ENCODE measurements at places on chromosomes 5 and 9. TPM values are rescaled to one million over a fixed set of nuclear protein-coding genes. Genes with fewer than 3 reads are reported as not detected.

The EQTN gene
- total RNA-seq: not detected

DNA sequence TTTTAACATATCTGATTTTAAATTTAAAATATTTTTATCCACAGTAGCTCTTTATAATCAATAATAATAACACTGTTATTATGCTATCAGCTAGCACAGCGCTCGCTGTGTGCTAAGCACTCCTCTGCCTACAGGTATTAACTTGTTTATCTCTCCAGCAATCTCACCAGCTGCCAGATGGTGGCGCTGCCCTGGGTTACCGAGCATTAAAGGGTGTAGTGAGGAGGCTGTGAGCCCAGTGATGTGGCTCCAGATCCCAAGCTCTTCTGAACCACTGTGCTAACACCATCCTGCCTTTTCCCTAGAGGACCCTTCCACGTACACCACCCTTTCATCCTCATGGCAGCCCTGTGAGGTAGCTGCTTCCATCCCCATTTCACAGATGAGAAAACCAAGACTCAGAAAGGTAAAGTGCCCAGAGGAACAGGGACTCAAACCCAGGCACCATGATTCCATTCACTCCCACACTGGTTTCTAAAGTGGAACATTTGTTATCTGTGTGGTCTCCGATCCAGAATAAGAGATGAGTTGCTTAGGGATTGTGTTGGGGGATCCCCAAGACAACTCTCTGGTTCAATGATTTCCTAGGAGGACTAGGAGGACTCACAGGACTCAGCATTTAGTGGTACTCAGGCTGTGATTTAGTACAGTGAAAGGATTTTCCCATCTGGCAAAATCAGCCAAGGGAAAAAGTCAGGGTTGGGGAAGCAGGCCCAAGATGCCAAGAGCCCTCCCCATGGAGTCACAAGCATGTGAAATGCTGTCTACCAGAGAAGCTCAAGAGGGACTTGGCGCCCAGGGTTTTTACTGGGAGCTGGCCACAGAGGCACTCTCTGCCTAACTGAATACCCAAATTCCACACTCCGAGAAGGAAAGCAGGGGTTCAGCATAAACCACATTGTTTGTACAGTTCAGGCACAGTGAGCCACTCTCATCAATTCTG lies 7.0 kb downstream of the IGFBPL1 start:
- DNase-seq: no peak

The NACC2 gene
- 37.0 TPM for total RNA-seq

The PCDHB11 gene
- total RNA-seq: 0.81 TPM

DNA sequence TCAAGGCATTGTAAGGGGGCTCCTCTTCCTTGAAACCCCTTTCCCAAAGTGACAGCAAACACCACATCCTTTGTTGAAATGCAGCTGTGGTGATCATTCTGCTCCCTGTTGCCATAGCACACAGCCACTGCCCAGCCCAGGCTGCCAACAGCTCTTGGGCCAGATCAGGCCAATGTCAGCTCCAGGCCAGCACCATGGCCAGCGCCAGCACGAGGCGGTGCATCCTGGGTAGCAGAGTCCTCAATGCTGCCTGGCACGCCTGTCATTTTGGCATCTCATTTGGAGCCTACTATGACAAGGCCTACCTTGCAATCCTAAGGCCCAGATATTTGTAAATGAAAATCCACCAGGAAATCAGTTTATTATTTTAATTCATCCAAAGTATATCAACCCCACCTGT lies 390.6 kb downstream of the DNAH5 start:
- DNase-seq: no peak

The FOXD4L4 gene
- total RNA-seq: not detected

- DNase-seq: no peak
These were observed 43.5 kb downstream of the DMAC1 start for GRCh38 chr9:7756088-7756487.

GRCh38 chr9:71830929-71831328 lies 62.6 kb upstream of the CEMIP2 start:
- no peak for DNase-seq

The OR1J2 gene
- total RNA-seq: not detected

GRCh38 chr5:176466245-176466871 lies 18.2 kb downstream of the FAF2 start:
- DNase-seq: no peak

The ADAMTS6 gene
- total RNA-seq: 0.73 TPM

GRCh38 chr5:127863610-127864395 lies 160.6 kb downstream of the CCDC192 start:
- DNase-seq: no peak

The SPINK7 gene
- not detected for total RNA-seq

DNA sequence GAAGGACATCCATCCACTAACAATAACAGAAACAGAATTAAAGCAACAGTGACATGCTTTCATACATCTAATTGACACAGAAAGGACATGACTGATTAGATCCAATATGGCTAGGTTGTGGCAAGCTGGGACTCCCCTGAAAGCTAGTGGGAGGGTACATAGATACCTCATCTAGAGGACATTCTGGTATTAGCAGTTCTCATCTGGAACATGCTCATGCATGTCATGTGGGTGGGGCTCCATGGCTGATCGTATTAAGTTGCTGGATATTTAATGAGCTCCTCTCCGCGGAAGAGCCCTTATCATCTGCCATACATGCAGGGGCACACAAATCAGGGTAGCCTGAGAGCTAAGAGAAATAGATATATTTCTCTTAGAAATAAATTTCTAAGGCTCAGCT lies 358.9 kb downstream of the ICE1 start:
- DNase-seq: no peak

The PCDHGB2 gene
- total RNA-seq: 8.3 TPM

DNA sequence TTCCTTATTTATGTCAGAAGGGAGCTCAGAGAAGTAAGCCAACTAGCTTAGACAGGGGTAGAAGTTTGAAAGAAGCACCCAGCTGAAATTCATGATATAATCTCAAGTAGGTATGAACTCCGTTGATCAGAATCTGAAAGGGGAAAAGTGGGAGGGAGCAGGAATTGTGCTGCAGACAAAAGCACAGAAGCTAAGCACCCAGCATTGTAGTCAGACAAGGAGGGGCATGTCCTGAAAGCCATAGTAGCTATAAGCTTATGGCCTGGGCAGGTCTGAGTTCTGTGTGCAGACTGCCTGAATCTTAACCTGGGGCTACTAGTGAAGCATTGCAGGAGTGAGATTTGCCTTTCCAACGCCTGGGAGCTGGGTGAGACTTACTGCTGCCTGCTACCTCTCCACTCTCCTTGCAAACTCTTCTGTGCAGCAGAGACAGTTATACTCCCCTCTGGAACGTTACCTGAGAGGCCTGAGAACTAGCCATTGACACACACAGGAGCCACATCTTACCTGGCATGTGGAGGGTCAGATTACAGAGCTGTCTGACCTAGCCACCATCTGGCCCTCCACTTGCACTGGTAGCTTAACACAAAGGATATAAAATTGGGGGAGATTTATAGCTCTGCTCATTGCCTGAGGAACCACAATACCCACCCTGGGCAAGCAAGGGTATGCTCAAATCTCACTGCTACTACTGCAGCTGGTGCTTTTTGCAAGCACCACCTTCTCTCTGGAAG lies 9.8 kb upstream of the CYLC2 start:
- DNase-seq: no peak

DNA sequence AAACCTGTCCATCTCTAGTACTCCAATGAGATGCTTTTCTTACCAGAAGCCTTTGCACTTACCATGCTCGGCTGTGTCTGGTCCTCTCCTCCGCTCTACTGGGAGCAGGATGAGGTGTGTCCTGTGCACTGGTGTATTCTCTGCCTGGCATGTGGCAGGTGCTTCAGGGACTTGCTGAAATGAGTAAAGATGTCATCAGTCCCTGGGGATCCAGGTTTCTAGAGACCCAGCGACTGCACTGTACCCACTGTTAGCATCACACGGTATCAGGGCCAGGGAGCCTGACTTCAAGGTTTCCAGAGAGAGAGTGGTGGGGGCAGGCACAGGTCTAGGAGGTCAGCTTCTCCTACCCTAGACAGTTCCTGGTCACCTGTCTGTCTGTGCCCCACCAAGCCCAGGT lies 10.5 kb downstream of the PTTG1 start:
- no peak for DNase-seq

DNA sequence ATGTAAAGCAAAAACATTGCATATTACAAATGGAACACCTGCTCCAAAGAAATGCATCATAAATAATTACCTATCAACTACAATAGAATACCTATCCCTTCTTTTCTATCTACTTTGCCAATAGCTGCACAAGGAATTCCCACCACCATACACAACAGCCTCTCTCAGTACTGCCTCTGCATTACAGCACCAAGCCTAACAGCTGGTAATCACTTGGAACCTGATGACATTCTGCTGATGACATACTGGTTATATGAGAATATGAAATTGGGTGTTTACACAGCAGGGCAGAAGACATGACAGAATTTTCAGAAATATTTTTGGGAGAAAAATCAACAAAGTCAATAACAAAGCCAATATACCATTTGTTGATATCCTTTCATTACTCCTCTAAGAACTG lies 43.2 kb downstream of the PSMB7 start:
- DNase-seq: no peak

DNA sequence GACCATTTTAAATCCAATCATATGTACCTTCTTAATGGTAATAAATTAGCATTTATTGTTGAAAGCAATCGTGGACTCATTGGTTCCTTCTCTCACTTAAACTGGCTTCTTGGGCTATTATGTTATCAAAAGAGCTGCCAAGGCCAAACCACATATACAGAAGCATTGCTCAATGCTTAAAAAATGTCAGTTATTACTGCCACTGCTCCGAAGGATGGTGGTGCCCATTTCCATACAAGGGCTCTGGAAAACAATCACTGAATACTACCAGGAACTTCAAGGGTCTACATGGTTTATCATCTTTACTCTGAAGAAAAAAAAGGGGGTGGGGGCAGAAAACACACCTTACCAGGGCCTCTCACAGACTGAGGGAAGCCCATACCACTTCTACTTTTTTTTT lies 104.3 kb downstream of the GNAQ start:
- no peak for DNase-seq

- DNase-seq: no peak
These were observed 197.6 kb upstream of the MEF2C start for GRCh38 chr5:89080467-89081116.

The SLC2A8 gene
- total RNA-seq: 15.0 TPM

- no peak for DNase-seq
These were observed 50.8 kb downstream of the CRB2 start for GRCh38 chr9:123406691-123407216.

GRCh38 chr9:135342206-135343130 lies 137.1 kb upstream of the PPP1R26 start:
- DNase-seq: no peak

The AHRR gene
- 2.1 TPM for total RNA-seq

DNA sequence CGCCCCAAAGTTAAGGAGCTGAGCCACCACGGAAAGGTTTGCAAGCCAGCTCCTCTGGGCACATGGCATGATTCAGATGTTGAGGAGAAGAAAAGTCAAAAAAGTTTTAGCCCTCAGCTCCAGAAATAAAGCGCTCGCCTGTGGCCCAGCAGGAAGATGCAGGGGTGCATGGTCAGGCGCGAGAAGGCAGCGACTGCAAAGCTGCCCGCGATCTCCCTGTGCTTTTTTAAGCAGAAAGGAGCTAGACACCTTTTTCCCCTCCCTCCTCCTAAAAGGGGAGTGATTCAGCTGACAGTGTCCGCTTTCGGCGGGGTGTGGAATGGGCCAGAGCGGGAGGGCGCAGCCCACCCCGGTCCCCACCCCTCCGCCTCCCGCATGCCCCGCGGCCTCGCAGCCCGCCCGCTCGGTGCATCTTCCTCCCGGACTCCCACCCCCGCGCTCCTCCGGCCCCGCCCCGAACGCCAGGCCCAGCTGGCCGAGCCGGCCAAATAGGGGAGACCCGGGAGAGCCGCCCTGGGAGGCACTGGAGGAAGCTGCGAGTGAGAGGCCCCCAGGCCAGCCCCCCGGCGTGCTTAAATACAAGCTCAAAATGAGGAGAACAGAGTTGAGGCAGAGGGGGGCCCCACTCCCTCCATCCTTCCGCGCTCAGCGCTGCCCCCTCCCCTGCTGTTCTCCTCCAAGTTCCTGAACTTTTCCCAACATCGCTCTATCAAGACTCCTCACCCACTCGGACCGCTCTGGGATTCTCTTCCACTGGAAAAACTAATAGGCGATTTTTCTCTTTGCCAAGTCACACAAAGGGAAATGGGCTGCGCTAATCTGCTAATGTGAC lies at the start of gene ADAMTS12:
Gene ADAMTS12 (minus strand): TSS at position 203 of the 832 bp plus-strand sequence. CDS start 134 bp downstream, at position 69.
- peak; percentile 81 for DNase-seq

- no peak for DNase-seq
These were observed 755.5 kb upstream of the ADAMTS16 start for GRCh38 chr5:4384649-4385048.

GRCh38 chr5:2525351-2525750 lies 226.1 kb downstream of the IRX2 start:
- DNase-seq: no peak

- DNase-seq: no peak
These were observed 13.7 kb downstream of the TMEFF1 start for GRCh38 chr9:100486479-100487176.
